ENCODE measurements at places on chromosomes 6 and 20.
A peak's percentile ranks its signal among the peaks of the same experiment; 100 is the strongest.

- DNase-seq, result no peak
Measured at GRCh38 chr20:8220716-8221115, 88.7 kb downstream of the PLCB1 start.

- no peak for DNase-seq
Measured at GRCh38 chr20:62787321-62787720, 9.0 kb upstream of the MRGBP start.

DNA sequence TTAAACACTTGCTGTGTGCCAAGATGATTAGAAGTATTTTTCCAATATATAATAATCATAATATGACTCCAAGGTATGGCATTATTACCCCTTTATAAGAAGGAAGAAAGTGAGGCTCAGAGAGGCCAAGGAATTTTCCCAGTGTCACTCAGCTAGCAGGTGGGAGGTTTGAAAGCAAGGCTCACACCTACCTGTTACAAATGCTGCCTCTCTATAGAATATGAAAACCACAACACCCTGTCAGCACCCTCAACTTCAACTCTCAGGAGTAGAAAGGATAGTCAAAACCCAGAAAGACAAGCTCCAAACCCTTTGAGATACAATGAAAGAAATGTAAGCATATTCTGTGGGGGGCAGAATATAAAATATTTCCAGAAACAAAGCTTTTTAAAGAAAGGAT is 76.7 kb downstream of the LAMP5 start:
- no peak for DNase-seq

GRCh38 chr20:301886-302848 is 4.8 kb downstream of the ZCCHC3 start:
- DNase-seq, result no peak

DNA sequence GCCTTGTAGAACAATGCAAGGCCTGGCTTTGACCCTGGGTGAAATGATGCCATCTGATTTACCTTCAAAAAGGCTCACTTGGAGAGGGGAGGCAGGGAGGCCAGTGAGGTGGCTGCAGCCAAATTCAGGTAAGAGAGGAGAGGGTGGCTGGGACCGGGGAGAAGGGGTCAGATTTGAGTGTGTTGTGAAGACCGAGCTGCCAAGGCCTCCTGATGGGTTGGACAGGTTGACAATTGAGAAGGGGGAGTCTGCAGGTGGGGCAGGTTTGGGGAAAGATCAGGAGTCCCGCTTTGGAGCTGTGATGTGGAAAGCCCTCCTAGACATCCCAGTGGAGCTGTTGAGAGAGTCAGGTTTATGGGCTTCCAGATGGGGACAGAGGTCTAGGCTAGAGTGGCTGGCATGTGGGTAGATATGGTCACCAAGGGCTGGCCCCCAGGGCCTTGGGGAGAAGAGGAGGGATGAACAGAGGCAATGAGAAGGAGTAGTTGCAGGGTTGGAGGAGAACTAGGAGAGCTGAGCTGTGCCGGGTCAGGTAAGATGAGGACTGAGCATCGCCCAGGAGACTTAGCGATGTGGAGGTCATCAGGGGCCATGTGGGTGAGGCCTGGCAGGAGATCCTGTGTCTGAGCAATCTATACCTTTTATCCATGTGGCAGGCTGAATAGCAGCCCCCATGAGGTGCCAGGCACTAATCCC is 70.5 kb upstream of the TOX2 start:
- DNase-seq, result no peak

DNA sequence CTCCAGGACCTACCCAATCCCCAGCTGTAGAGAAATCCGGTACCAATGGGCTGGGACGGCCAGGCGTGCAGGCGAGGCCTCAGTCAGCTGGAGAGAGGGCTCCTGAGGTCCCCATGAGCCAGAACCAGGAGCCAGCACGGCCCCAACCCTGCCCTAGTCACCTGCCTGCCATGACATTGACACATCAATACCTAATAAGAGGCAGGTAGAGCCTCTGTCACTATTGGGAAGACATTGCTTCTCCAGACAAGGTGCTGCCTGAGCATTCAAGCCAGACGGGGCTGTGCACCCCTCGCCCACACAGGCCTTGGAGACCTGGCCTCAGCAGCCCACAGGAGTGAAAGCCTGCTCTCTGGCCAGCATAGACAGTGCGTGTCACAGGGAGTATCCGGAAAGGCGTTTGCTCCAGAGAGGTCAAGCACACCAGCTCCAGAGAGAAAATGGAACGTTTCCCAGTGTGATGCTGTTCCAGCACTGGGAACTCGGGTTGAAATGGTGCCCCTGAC is 3.5 kb downstream of the DLL1 start:
- DNase-seq, result peak; percentile 51

DNA sequence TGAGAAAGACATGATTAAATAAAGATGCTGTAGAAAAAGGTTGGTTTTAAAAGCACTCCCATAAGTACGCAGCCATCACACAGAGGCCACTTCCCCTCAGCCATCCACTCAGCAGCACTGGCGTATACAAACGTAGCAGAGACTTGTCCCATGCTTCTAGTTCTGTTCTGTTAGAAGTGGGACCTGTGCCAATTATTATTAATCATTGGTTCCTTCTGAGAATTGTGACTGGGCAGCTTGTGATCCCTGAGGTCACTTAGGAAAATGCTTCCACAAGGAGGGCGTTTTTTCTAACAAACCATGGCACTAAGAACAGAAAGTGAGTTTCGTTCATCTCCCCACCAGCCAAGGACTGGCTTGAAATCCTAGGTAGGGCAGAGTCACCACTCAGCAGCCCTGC is 53.9 kb downstream of the FAM120B start:
- no peak for DNase-seq

- DNase-seq, result no peak
Measured at GRCh38 chr6:100296810-100297544, 167.7 kb downstream of the SIM1 start.

GRCh38 chr6:50962213-50962759 is 143.6 kb downstream of the TFAP2B start:
- DNase-seq, result no peak

GRCh38 chr20:57570145-57570850 is 9.4 kb downstream of the PCK1 start:
- no peak for DNase-seq

GRCh38 chr6:97066056-97066455 is 141.5 kb downstream of the KLHL32 start:
- DNase-seq, result no peak

DNA sequence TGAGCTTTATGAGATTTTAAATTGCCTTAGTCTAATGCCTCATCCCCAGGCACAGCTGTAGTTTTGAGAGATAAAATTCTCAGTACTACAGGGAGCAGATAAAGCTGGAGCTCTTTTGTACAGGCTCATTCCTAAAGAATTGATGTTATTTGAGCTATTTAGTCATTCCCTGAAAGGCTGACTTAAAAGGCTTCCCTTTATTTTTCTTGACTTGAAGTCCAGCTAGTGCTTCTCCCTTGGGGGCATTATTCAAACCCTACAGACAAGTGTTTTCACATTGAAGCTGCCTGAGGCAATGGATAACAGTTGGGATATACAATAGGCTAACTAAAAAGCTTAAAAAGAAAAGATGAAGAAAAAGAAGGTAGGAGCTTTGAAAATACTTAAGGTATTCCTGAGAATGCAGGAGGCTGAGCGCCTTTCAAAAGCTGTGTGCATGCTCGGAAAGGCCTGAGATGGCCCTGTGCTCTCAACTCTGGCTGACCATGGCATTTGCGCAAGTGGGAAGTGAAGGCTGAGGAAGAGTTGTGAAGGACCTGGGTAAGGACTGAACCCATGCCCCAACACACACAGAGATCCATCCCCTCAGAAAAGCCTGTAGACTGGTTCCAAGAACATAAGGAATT is 315.1 kb downstream of the SMOC2 start:
- no peak for DNase-seq

DNA sequence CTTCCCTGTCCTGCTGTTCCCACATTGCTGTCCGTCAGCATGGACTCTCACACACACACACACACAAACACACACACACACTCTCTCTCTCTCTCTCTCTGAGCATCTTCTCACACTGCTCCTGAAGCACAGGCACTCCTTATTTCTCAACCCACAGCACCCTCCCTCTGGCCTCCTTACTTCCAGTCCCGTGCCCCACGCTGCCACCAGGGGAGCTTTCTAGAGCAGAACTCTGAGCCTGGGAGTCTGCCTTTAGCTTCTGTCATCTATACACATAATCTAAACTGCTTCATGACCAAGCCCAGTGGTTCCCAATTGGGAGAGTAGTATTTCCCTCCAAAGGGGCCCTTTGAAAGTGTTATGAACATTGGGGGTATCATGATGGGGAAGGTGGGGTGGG is 29.1 kb downstream of the HECA start:
- DNase-seq, result peak; percentile 72

DNA sequence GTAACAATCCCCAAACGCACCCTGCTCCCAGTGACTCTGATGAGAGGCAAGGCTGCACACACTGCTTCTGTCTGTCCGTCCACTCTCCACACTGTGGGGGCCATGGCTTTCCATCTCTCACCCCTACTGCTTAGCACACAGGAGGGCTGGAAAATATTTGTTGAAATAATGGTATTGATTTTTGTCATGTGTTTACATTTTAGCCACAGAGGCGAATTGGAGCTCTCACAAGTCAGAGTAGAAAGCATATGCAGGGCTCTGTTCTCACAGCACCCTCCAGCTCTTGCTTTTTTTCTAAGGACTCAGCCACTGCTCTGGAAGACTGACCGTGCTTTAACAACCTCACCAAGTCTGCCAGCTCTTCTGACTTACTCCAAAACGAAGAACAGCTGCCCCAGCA is 273.8 kb downstream of the GMDS start:
- DNase-seq, result no peak

DNA sequence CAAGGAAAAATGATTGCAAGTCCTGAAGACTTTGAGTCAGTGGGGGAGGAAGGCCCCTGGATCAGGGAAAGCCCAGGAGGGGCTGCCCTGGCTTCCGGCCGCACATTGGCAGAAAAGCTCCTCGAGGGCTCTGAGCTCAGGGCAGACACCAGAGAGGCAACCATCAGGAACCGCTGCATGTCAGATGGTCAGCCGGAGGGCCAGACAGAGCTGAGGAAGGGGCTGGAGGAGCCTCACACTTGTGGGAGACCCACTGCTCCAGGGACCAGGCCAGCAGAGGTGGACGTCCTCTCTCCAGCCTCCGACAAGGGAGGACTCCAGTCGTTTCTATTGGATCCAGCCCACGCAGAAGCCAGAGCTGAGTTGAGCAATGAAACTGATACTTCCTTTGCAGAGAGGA is 30.2 kb upstream of the AAR2 start:
- DNase-seq, result no peak

GRCh38 chr6:150667977-150668716 is 68.5 kb downstream of the PLEKHG1 start:
- no peak for DNase-seq

- DNase-seq, result no peak
Measured at GRCh38 chr20:60249436-60249835, 291.2 kb downstream of the CDH26 start.

- DNase-seq, result peak; percentile 70
Measured at GRCh38 chr6:34575326-34575725, 19.2 kb upstream of the SPDEF start.

DNA sequence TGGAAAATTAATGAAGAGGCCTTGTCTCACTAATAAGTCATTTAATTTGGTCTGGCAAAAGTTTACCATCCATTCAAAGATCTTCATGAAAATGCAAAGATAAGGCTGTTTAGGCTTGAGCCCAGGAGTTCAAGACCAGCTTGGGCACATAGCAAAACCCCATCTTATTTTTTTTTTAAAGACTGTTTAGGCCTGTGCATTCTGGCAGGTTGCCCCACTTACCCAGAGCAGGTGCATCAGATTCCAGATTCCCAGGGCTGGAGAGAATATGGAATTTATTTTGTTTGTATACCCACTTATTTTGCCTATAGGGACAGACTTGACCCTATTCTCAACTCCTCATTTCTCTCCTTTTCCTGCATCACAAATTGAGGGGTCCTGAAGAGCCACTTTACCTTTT is 5.7 kb downstream of the FOXO3 start:
- DNase-seq, result no peak

DNA sequence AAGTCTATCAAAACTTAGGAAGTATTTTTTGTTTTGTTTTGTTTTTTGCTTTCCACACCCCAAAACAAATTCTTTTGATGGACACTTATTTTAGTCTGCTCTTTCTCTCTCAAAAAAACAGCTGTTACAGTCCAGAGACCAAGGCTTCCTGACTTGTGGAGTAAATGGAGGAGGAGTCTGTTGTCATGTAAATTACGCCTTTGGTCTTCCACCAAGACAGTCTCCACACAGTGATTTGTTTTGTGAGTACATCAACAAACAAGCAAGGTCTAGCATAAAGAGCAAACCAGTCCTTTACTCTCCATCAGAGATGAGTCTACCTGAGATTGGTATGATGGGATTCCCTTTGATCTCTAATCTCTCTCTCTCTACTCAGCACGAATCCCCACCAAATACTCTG is 588.0 kb upstream of the ARID1B start:
- DNase-seq, result no peak

- DNase-seq, result peak; percentile 41
Measured at GRCh38 chr6:38150681-38151296, 331.3 kb downstream of the ZFAND3 start.

DNA sequence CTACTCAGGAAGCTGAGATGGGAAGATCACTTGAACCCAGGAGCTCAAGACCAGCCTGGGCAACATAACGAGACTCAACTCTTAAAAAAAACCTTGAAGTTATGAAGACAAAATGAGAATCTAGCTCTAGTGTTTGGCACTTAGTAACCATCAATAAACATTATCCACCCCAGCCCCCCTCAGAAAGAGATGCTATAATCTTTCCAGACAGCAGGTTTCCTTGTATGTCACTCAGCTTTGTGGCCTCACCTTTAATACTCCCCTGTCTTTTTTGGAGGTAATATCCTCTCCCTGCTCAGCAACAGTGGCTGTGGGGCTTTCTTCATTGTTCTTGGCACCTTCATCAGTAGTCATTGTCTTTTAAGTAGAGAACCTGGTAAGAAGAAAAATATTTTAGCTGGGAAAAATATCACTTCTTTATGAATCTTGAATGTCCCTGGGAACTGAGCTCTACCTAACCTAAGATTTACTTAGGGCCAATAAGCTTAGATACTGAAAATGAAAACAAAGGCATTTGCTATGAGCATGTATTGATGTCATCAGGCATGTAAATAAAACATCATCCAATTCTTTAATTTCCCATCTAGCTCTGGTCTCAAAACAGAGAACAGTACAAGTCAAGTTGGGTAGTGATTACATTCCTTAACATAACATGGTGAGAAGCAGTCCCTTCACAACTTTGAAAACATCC is 46.1 kb downstream of the FKBP5 start:
- DNase-seq, result no peak

DNA sequence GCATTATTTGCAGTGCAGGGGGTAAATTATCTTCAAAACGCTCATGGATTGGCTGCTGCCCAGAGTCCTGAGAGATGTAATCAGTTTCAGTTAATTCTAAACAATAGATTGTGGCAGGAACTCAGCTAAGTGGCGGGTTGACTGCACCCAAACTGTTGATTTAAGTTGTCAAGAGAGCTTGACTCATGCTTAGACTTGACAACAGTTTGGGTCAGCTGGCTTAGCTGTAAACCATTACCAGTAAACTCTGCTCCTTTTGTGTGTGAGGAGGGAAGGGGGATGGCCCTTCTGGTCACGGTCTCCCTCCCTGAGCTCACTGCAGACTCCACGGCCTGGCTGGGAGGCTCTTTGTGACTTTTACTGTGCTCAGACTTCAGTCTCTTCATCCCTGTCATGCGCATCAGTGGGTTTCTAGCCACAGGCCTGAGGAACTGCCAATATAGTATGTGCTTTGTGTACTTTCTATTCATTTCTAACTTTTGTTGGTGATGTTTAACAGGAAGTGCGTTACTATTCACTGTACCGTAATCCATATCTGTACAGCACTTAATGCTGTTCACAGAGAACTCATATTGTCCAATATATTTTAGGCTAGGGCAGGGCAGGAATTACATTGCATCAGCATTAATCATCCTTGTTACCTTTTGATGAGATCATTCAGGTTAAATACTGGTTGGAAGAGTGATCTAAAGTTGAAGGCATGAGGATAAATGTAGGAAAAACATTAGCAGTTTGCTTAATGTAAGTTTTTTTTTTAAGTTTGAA is 488.3 kb downstream of the CDKAL1 start:
- peak; percentile 62 for DNase-seq

Measured in endodermal cell (in vitro differentiated cells).